ENCODE measurements at places on chromosomes 12 and 14.

- no peak for DNase-seq
Observed at GRCh38 chr12:76031081-76031413, 529 bp downstream of the PHLDA1 start.

GRCh38 chr12:2284321-2284813 lies 231.6 kb downstream of the CACNA1C start:
- no peak for DNase-seq

GRCh38 chr12:10130042-10130441 lies at the start of gene CLEC7A:
Gene CLEC7A, minus strand, starts transcription at chr12:10130199. Its CDS starts 117 bp downstream, at chr12:10130082.
- no peak for DNase-seq

- no peak for DNase-seq
Observed at GRCh38 chr12:119334430-119335170, at the start of gene CCDC60. Gene CCDC60, plus strand, starts transcription at chr12:119334729. Its CDS starts 448 bp downstream, at chr12:119335177.

DNA sequence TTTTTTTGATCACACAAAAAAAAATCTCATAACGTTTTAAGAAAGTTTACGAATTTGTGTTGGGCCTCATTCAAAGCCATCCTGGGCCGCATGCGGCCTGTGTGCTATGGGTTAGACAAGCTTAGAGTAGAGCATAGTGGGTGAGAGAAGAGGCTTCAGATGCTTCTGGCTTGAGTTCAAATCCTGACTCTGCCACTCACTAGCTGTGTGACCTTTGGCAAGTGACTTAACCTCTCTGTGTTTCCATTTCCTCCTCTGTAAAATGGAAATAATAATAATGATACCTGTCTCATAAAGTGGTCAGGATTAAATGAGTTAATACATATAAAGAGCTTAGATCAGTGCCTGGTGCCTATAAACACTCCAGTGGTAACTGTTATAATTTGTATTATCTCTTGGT lies 6.2 kb downstream of the P2RX4 start:
- no peak for DNase-seq

- DNase-seq: no peak
Observed at GRCh38 chr12:3698218-3698974, 54.5 kb downstream of the CRACR2A start.

- DNase-seq: no peak
Observed at GRCh38 chr12:111135293-111135832, 215.0 kb upstream of the MYL2 start.

DNA sequence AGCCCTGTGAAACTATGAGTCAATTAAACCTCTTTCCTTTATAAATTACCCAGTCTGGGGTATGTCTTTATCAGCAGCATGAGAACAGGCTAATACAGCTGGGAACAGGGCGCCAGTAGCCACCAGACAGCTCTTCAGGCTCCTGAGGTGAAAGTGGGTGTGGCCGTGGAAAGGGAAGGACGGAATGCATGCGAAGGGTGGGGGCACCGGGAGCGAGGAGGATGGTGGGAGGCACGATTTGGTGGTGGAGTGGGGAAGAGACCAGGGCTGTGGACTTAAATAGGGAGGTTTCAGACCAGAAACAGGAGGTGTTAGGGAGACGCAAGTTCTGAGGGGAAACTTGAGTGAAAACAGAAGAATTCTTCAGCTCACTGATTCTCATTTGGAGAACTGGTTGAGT lies 44.1 kb upstream of the CHST11 start:
- DNase-seq: no peak

DNA sequence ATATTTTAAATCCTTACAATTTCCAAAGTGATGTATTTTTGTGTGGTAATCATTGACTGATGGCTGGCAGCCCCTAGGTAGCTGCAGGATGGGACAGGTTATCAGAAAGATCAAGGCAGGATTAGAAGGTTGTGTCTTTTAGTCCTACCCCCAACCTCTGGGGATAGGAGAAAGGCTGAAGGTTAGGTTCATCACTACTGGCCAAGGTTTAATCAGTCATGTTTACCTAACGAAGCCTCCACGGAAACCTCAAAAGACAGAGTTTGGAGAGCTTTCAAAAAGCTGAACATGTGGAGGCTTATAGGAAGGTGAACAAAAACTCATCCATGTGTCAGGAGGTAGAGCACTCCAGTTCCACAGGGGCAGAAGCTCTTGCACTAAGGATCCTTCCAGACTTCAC lies 77.5 kb upstream of the CD163 start:
- no peak for DNase-seq

DNA sequence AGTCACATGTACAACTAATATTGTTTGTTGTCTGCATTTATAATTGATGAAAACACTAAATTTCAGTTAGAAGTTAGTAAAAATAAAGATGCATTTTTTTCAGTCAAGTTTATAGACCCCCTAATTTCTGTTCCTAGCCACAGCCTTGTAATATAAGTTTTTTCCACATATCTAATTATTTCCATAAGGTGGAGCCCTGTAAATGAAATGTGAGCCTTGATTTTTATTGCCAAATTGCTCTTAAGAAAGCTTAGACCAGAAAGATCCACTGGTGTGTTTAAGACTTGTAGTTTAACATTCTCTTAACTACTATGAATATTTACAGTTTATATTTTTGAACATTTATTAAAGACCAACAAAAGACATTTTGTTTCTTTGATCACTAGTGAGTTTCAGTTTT lies 322.1 kb upstream of the RGS6 start:
- DNase-seq: no peak

- DNase-seq: no peak
Observed at GRCh38 chr12:80217011-80217535, 117.7 kb downstream of the OTOGL start.

DNA sequence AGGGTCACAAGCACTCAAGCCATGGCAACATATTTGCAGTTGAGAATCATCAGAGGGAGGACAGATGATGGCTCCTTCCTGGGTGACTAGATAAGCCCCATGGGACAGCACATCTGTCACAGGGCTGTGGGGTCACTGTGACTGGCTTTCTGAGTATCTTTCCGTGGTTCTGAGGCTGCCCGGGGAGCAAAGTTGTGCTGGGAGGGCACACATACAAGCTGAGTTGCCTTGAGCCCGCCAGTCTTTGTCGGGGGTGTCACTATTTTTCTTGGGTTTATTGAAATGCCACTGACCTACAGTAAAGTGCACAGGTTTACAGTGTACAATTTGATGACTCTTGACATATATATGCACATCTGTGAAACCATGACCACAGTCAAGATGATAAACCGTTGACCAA lies 17.2 kb upstream of the KIF26A start:
- DNase-seq: no peak

GRCh38 chr12:1053690-1054089 lies 62.7 kb downstream of the ERC1 start:
- DNase-seq: no peak

DNA sequence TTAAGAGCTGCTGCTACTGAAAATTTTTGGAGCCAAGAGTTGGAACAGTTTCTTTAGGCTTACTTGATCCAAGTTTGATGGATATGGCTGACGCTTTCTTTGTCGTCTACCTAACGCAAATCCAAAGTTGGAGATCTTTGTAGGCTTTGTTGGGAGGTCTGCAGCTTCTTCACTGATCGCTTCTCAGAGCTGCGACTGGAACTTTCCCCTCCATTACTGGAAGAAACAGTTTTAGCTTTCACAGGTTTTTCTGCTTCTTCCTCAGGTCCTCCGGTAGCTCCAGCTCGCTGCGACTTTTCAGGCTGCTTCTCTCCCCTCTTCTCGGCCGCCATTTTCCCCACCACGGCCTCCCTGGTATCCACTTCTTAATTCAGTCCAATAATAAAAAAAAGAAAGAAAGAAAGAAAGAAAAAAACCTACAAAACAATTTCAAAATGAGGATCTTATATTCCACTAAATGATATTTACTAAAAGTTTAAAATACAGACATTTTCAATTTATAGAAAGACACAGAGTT lies 178.1 kb upstream of the HMGA2 start:
- no peak for DNase-seq

DNA sequence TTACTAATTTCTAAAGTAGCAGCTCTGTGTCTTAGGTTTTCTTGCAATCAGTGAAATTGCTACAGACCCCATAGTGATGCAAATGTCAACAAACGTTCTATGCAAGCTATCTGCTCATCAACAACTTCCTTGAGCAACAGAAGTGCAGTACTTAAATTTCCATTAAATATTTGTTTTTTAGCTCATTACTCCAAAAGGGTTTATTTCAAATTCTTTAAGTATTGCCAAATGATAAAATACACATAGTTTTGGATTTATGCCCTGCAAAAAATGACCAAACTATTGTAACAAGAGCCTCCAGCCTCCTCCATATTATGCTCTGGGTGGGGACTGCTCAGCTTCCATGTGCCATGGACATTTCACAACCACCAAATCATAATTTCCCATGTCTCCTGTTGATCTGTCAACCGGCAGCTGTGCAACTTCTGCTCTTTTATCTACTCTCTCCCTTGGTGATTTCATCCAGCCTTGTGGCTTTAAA lies 4.4 kb downstream of the BDKRB1 start:
- DNase-seq: no peak

DNA sequence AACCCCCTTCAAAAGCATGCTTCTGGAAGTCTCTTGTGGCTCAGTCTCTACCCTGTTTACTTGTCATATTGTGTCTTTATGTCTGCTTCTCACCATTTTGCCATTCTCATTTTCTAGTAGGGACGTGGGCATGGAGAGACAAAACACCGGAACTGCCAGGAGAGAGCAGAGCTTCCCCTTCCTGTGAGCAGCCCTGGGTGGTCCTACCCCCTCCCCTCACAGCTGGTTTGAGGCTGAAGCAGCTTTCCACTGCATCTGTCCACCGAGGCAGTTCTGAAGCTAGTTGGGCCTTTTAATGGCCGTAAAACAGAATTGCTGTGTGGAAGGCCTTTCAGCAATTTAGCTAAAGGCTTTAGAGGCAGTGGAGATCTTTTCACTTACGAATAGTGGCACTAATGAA lies 77.0 kb downstream of the PELI2 start:
- DNase-seq: no peak

DNA sequence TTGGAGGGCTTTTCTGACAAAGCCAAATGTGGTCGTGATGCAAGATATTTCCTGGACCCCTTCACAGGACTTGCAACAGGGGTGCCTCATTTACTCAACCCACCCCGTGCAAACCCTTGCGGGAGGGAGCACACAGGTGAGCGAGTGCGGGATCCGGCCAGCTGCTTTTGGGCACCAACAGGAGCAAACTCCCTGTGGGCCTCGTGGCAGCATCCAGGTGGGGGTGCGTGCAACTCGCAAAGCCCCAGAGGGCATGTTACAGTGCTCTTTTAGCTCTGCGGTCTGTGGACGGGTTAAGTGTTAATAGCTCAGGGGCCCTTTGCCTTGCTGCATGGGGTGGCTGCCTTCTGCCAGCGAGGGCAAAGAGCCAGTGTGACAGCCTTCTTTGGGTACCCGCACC lies 707.6 kb upstream of the MDGA2 start:
- DNase-seq: no peak

DNA sequence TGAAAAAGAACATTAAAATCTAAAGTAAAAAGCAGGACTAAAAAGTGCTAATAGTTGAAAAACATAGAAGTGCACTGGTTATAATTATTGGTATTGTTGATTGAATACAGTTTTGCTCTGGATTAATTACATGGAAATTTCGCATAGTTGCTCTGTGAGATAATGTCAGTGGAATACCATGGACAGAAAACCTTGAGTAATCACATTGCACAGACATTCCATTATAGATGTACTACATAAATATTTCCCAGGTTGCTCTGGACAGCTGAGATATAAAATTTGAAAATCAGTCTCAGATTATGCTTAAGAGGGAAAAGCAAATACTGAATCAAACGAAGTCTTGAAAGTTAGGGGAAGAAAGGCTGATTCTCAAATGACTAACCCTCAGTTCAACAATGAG lies 439.3 kb upstream of the FLRT2 start:
- no peak for DNase-seq

- no peak for DNase-seq
Observed at GRCh38 chr14:60933920-60934655, 46.8 kb downstream of the TRMT5 start.

GRCh38 chr12:115464111-115464581 lies 780.2 kb upstream of the TBX3 start:
- DNase-seq: no peak

DNA sequence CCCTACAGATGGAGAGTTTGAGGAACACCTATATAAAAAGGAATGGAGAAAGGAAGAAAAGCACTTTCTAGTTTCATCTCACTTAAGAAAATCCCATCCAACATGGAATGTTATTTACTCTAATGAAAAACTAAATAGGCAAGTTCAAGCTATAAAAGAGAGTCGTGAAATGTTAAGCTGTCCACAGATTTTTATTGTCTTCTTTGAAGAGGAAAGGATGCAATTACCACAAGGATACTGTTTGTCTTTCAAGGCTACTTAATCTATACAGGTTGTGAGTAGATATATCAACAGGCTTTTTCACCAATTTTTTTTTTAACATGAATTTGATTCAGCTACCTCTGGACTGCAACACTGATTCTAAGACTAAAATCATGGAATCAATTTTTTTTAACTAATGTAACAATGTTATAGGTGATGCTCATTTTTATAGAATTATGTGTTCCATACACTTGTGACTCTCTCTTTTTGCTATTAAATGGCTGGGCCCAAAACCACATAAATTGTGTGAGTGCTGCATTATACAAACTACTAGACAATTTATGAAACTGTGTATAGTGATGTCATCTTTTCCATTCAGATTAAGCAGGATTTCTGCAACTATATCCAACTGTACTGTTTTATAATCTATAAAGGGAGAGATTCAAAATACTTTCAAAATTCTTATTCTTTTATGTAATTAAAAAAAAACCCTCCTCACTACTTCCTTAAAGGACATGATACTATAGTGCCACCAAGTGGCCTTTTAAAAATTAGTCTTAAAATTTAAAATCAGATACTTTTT lies 26.8 kb upstream of the BMAL2 start:
- DNase-seq: no peak

GRCh38 chr14:68927089-68927488 lies 52.0 kb downstream of the ACTN1 start:
- no peak for DNase-seq

- no peak for DNase-seq
Observed at GRCh38 chr12:77349689-77350370, 284.5 kb upstream of the E2F7 start.

- no peak for DNase-seq
Observed at GRCh38 chr12:19927661-19928060, 440.7 kb upstream of the PDE3A start.

- no peak for DNase-seq
Observed at GRCh38 chr14:65972891-65973290, 513.3 kb upstream of the CCDC196 start.

- no peak for DNase-seq
Observed at GRCh38 chr12:19189522-19189921, 60.0 kb downstream of the PLEKHA5 start.

DNA sequence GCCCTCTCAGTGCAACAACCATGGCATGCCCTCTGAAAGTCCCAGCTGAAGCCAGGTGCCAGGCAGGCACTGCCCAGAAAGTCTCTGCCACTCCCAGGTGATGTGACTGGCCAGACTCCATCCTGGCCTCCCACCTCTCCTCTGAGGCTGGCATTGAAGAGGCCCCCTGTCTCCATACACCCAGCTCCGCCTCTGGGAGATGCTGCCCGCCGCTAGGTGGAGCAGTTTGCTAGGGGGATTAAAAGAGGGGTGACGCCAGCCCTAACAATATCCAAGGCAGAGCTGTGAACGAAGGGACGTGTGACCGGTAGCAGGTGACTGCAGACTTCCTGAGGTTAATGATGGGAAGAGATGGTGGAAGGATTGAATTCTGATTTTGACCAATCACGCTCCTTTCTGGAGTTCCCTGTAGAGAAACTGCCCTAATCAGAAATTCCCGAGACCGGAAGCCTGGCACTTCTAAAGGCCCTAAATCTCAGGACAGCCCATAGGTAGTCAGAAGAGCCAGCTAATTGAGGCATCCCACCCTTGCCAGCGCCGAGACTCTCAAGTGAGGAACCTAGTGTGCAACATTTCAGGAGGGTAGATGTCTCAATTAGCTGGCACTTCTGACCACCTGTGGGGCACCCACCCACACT lies 8.3 kb upstream of the PLEK2 start:
- DNase-seq: peak; percentile 39

Data from CD8-positive, alpha-beta T cell (primary cell).